ENCODE measurements at places on chromosomes 5 and 9.

- DNase-seq, result no peak
These were observed 8.3 kb downstream of the COL15A1 start for GRCh38 chr9:98951967-98952366.

GRCh38 chr5:113043491-113043931, 66.9 kb downstream of the DCP2 start:
- DNase-seq, result no peak

GRCh38 chr9:82148901-82149461, 160.4 kb downstream of the SPATA31D1 start:
- DNase-seq, result no peak

- peak; percentile 60 for DNase-seq
These were observed 9.7 kb upstream of the PDCD1LG2 start for GRCh38 chr9:5500441-5501235.

DNA sequence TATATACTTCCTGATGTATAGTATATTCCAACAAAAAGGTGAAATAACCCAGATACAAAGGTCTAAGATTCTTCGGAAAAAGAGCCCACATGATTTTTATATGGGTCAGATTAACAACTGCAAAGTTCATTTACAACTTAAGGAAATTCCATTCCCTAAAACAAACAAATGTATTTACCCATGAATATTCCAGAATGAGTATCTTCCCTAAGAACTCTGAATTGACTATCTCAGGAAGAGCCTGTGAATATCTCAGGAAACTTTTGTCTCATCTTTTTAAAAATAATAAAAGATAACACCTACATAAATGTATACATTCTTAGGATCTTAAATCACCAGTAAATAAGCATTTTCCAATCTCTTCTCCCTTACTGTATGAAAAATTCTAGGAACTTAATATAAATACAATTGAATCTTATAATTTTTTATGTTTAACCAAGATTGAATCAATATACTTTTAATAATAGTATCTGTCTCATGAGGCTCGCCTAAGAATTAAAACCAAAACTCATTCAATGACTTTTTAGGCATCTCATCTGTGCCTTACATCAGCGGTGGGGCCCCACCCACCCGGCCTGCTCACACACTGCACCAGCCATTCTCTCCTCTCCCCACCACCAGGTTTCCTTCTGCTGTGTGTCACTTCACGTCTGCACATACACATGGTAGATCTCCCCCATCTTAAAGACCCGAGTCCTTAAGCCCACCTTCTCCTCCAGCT, 78.1 kb downstream of the RAPGEF1 start:
- no peak for DNase-seq

DNA sequence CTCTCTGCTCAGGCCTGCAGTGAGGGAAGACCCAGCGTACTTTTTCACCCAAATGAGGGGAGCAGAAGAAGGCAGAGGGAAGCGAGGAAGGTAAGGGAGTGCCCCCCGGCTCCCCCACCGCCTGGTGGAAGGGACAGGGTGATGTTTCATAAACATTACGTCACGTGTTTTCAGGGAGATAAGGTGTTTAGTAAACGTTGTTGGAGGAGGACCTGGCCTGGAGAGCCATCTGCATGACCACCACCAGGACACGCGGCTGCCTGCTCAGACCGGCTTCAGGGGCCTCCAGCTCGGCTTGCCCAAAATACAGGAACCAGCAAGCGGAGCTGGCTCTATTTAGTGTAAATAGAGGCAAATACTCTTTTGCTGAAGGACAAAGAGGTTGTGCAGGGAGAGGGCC, 40.0 kb upstream of the C5orf58 start:
- no peak for DNase-seq

DNA sequence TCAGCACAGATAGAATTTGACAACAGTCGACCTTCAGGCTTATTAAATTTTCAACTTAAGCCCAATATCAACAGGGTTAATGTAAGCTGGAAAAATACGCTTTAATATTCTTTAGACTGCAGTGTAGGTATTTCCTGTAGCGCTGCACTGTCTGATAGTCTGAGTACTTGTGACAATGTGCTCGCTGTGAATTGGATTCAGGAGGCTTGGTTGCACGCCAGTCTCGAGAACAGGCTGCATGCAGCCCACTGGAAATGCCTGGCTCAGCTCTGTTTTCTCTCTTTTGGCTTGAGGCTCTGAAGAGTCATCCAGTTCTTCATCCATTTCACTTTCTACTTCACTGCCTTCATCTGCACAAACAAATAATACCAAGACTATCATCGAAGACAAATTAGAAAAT, 300.9 kb downstream of the RFX3 start:
- DNase-seq, result peak; percentile 8

DNA sequence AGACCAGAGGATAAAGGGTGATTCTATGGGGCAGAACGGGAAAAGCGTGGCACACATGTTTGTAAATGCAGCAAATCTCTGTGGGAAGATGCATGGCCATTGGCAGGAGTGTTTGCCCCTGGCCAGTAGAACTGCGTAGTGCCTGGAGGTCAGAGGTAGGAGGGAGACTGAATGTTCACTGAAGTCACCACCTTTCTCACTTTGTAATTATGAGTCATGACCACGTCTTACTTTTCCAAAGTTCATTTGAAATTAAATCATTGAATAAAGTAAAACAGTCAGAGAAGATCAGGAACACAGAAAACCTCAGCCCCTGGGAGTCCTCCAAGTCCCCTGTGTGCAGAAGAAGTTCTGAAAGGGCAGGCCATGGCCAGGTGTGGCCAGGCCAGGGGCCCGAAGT, 4.6 kb downstream of the PTGES start:
- no peak for DNase-seq

GRCh38 chr5:1227667-1228066, 2.5 kb downstream of the SLC6A18 start:
- peak; percentile 87 for DNase-seq

DNA sequence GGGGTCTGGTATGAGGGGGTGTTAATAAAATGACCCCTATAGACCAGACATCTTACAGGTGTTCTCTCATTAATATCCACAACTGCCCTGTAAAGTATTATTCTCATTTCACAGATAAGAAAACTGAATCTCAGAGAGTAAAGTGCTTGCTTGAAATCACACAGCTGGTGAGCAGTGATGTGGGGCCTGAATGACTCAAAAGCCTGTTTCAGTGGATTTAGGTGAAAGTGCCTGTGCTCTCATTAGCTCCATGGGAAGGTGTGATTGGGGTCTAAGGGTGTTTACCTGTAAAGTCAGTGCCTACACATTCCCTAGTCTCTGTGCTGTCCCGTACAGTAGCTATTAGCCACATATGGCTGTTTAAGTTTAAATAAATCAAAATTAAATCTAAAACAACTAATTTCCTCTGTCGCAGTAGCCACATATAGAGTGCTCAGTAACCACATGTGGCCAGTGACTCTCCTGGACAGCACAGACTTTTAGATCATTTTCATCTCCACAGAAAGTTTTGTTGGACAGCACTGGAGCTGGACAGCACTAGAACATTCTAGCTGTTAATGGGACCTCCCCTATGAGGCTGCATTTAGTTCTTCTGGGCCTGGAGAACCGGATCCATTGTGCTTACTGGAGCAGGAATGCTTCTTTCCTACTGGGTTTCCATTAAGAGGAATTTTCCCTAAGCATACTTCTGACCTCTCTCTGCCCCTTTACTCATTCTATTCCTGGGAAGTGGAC, 52.5 kb upstream of the SEMA6A start:
- DNase-seq, result no peak

DNA sequence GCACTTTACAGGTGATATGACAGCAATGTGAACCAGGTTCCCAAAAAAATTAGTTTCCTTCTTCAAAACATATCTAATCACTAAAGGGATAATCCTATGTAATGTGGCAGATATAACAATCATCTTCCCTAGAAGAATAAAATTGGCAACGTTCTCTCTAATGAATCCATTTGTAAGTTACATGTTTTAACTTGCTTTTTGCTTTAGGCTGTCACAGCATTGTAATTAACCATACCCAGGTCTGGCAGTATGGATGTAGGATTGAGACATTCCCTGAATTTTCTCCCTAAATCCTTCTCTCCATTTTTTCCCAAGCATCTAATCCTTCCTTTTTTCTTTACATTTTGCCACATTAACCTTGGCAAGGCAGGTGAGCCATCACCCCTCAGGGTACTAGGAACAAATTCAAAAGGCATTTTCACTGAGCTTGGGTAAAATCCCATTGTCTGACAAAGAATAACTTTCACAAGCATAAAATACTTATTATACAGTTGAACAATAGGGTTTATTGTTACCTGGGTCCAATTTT, 548.3 kb downstream of the SEMA5A start:
- DNase-seq, result no peak

GRCh38 chr5:10509575-10509974, 54.3 kb upstream of the ANKRD33B start:
- no peak for DNase-seq

DNA sequence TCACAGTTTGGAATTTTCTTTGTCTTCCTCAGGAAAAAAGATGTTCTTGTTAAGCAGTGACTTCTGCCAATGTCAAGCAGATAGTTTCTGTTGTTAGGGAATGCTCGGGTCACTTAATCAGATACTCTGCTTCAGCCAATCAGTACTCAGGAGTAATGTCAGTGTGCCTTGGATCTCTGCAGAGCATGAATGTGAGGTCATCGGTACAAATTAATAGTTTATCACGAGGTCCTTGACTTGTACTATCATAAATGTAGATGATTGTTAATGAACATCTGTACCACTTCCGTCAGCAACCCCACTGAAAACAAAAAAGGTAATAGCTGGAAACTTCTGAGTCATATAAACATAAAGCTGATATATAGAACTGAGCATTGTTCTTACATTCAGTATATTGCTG, 73.6 kb downstream of the FBXL7 start:
- no peak for DNase-seq

DNA sequence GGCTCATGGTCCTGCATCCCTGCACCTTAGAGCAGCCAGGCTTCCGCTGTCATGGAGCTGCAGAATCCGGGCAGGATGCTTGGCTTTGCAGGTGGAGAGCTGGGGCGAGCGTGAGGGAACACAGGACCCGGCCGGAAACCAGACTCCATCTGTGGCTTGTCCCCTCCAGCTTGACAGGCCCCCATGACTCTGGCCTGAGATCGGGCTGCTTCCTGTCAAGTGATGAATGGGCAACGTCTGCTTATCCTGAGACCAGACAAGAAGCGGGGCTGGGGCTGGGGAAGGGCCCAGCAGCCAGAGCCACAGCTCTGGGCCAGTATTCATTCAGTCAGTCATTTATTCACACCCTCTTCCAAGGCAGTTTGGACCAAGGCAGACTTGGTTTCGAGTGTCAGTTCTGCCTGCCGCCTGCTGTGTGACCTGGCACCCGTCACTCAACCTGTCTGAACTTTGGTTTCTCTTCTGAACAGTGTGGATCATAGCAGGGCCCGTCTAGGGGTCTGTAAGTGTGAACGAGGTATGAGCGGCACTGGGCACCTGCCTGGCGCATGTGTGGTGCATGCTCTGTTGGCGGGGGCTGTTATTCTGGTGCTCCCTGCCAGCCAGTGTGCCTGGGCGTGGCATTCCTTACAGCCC, 37.5 kb downstream of the NEK6 start:
- no peak for DNase-seq

- DNase-seq, result no peak
These were observed 9.0 kb downstream of the KIAA1958 start for GRCh38 chr9:112495614-112496013.

GRCh38 chr9:118782790-118783463, 586.3 kb downstream of the BRINP1 start:
- peak; percentile 1 for DNase-seq

DNA sequence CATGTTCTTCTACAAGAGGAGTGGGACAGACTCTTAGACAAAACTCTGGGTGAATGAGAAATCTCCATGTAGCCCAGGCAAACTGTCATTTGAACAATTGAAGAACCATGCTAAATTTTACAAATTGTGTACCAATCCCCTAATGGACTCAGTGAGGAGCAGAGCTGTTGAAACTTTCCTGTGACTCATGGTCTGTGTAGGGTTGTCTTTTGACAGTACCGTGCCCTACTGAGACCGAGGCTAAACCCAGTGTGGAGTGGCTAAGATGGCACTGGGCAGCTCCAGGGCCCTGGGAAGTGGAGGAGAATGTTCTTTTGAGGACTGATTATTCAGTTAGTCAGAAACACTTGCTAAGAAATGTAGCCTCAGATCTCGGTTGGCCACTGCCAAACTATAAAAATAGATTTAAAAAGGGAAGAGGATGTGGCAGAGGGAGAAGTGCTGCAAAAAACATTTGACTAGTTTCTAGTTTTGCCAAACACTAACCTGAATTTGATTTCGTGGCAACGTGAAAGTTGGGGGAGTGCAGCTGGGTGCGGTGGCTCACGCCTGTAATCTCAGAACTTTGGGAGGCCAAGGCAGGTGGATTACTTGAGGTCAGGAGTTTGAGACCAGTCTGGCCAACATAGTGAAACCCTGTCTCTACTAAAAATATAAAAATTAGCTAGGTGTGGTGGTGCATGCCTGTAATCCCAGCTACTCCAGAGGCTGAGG, 24.7 kb downstream of the POU4F3 start:
- no peak for DNase-seq

DNA sequence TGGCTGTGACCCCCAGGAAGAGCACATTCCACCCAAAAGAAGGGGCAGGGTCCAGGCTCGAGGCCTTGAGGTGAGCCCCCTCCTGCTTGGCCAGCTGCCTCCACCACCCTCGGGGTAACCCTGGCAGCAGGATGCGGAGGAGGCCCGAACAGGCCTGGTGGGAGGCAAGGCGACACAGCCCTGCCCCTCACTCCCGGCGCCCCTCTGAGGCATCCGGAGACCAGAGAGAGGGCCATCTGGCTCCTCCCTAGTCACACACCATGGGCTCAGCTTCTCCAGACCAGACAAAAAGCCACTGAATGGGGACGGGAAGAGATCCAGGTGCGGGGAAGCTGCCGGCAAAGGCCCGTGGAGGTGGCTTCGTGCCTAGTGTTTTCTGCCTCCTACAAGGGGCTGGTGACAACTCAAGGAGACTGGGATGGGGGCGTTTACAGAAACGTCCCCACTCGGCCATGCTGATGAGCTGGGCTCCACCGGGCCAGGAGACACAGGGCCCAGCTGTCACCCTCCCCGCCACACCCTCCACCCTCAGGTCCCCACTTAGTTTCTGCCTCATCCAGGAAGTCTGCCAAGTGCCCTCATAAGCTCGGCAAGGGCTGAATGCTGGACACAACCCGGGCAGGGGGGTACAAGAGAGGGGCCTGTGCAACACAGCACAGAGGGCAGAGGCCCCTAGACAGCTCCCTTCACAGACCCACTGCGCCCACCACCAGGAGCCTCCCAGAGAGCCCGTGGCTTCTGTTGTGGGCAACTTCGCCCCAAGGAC, 41.9 kb downstream of the NACC2 start:
- peak; percentile 7 for DNase-seq

GRCh38 chr5:2381861-2382260, 369.6 kb downstream of the IRX2 start:
- no peak for DNase-seq

Data from NCI-H1092 (cell line).